GM12878 (cell line): ENCODE measurements at places on chromosomes 2 and 18. TPM values are rescaled to one million over a fixed set of nuclear protein-coding genes. Genes with fewer than 3 reads are reported as not detected.

The CRYBA2 gene
- polyA plus RNA-seq = not detected in 2 replicates

The GRHL1 gene
- polyA plus RNA-seq = 0.25 and 0.29 TPM in 2 replicates

The CFAP65 gene
- not detected in 2 replicates for polyA plus RNA-seq

The ALK gene
- polyA plus RNA-seq = not detected in 2 replicates

The DNAJC5G gene
- polyA plus RNA-seq = not detected in 2 replicates

The IL18R1 gene
- polyA plus RNA-seq = 14.3 TPM in 2 replicates

The TUBA4A gene
- polyA plus RNA-seq = 246 and 254 TPM in 2 replicates

The LHCGR gene
- polyA plus RNA-seq = not detected in 2 replicates

- no peak overlapping the region for H3K27ac ChIP-seq
- DNase-seq = no peak
- no peak overlapping the region for H3K4me3 ChIP-seq
Observed at GRCh38 chr2:80815259-80815658, 510.7 kb upstream of the LRRTM1 start.

DNA sequence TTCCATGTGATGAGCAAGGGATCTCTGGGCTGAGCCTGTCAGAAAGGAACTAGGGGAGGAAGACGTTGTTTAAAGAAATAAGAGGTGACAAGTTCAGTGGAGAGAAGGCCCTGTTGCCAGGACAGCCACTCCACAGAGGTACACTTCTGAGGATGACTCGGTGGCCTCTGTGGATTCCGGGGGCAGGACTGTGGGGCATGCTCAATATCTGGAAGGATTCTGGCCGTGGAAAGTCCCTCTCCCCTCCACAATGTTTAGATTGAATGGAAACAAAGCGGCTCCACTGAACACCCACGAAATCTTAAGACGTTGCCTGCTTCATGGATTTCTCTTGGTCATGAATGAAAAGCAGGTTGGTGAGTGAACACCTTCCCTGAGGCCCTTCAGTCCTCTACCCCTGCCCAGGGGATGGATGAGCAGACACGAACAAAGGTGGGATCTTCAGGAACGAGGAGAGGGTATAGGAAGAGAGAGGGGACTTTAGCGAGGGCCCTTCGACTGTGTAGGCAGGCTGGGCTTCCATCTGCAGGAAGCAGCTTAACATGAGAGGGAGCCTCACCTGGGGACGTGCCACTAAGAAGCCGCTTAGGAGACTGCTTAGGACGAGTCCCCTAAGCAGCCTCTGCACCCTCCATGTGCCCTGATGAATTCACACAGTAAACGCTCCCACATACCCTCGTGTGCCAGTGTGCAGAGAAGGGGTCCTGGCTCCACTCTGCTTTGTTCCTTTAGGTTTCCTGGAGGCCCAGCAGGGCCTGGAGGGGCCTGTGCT lies 1.9 kb downstream of the NTSR2 start:
- no peak overlapping the region for H3K4me3 ChIP-seq
- H3K27me3 ChIP-seq = no peaks in the 10 kb centered on the region; the same call in 1 of the 2 replicates
- H3K27ac ChIP-seq = no peak overlapping the region
- no peaks in the 10 kb centered on the region for H3K36me3 ChIP-seq

- H3K4me1 ChIP-seq = no peaks in the 10 kb centered on the region
- H3K4me3 ChIP-seq = no peak overlapping the region
- no peaks in the 10 kb centered on the region for H3K36me3 ChIP-seq
- no peak for DNase-seq
Observed at GRCh38 chr2:237919593-237919992, 47.2 kb upstream of the UBE2F start.

DNA sequence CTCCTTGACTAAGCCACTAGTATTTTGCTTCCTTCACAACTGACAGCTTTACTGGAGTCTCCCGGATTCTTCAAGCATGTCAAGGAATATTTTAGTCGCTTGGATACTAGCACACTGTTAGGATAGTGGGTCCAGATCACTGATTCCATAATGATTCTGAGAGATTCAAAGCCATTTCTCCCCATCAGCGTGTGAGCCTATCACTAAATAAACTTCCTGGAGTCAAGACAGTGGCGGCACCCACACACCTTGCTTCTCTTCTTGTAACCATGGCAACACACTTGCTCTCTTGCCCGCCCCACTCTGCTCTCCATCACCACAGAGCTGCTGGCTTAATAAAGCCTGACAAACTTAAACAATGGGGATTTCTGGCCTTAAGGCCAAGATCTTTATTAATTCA lies 245.1 kb downstream of the LRRTM1 start:
- no peaks in the 10 kb centered on the region for H3K36me3 ChIP-seq
- no peak overlapping the region for H3K27ac ChIP-seq
- DNase-seq = no peak
- H3K27me3 ChIP-seq = no peaks in the 10 kb centered on the region
- H3K4me3 ChIP-seq = no peak overlapping the region
- no peaks in the 10 kb centered on the region for H3K4me1 ChIP-seq

DNA sequence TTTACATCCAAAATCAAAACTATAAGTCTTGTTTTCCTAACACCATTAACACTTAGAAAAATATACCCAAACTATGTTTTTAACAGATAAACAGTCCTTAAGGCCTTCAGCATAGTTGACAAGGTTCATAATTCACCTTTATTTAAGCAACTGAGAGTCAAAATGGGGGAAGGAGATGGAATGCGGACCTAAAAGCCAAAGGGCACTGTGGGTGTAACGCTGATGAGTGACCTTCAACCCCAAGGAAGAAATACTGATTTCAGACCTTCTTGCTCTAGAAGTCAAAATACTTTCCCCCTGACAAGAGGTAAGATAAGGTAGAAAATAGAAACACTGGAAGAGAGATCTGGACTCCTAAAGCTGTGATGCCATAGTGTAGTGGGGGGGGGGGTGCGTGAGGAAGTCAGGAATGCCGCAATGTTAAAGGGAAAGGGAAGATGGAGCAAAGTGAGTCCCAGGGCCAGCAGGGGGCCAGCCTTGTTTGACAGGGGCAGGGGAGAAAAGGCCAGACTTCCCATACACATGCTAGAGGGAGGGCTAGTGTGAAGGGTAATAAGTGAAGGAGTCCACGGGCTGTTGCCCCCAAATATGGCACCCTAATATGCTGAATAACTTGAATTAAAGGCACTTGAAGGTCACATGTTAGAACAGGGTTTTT lies 31.4 kb downstream of the CCDC93 start:
- H3K27ac ChIP-seq = no peak overlapping the region
- no peaks in the 10 kb centered on the region for H3K4me1 ChIP-seq
- peaks cover 16% of the 10 kb centered on the region for H3K36me3 ChIP-seq
- DNase-seq = no peak
- no peak overlapping the region for H3K4me3 ChIP-seq

GRCh38 chr18:13809531-13810255 lies 14.3 kb upstream of the MC5R start:
- no peaks in the 10 kb centered on the region for H3K36me3 ChIP-seq
- H3K4me3 ChIP-seq = no peak overlapping the region
- no peak overlapping the region for H3K27ac ChIP-seq
- DNase-seq = no peak
- peaks cover 3% of the 10 kb centered on the region; the same call in 1 of the 2 replicates for H3K27me3 ChIP-seq
- no peaks in the 10 kb centered on the region for H3K4me1 ChIP-seq

- H3K27me3 ChIP-seq = no peaks in the 10 kb centered on the region
- H3K4me1 ChIP-seq = no peaks in the 10 kb centered on the region
- no peak for DNase-seq
- H3K36me3 ChIP-seq = no peaks in the 10 kb centered on the region
Observed at GRCh38 chr2:107340955-107341354, 455.0 kb upstream of the ST6GAL2 start.

- DNase-seq = no peak
- H3K27ac ChIP-seq = no peak overlapping the region
- peaks cover 11% of the 10 kb centered on the region; the same call in 1 of the 2 replicates for H3K4me1 ChIP-seq
- H3K36me3 ChIP-seq = no peaks in the 10 kb centered on the region
Observed at GRCh38 chr2:119696494-119697030, 17.6 kb downstream of the TMEM177 start.

GRCh38 chr2:17719562-17720371 lies 33.8 kb downstream of the SMC6 start:
- H3K36me3 ChIP-seq = peaks cover 4% of the 10 kb centered on the region

DNA sequence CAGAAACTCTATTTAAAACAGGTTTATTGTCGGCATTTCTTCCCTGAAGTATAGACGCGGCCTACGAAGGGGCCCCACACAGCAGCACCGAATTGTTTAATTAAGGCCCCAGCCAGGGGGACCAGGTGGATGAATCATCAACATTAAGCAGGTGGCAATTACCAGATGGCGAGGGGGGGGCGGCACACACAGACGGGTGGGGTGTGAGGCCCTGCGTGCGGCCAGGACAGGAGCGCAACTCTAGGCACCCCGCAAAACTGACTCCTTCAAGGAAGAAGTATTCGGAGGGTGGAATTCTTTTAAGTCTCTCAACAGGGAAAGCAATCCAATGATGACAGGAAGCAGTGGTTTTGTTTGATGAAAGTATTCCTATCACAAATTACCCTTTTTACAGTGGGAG lies 830.4 kb downstream of the GALR1 start:
- no peaks in the 10 kb centered on the region for H3K4me1 ChIP-seq
- no peak for DNase-seq
- H3K4me3 ChIP-seq = no peak overlapping the region
- H3K27ac ChIP-seq = no peak overlapping the region
- H3K27me3 ChIP-seq = no peaks in the 10 kb centered on the region

GRCh38 chr2:23566241-23567142 lies 181.5 kb downstream of the KLHL29 start:
- peaks cover 5% of the 10 kb centered on the region; the same call in 1 of the 2 replicates for H3K36me3 ChIP-seq
- no peak overlapping the region for H3K4me3 ChIP-seq
- no peak for DNase-seq
- no peaks in the 10 kb centered on the region for H3K4me1 ChIP-seq

- H3K27me3 ChIP-seq = no peaks in the 10 kb centered on the region
Observed at GRCh38 chr2:8543383-8544170, 138.3 kb upstream of the ID2 start.

DNA sequence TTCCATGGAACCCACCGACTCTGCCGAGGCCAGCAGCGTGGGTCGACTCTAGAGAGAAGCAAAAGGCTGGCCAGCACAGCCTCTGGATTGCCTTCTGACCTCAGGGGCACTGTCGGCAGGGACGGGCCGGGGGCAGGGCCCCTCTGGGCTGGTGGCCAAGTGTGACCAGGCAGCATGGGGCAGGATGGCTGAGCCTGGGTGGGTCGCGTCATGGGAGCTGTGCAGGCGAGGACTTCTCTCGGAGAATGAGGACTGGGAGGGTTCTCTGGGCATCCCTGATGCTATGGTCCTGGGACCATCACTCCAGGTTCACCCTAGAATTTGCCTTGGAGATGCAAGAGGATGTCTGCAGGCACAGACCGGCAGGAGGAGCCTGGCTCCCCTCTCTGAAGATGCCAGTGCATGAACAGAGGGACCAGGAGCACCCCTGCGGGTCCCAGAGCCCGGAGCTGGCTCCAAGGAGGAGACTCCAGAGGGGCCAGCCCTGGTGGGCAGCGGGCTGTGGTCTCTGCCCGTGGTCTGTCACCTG lies 289.2 kb downstream of the NDUFA10 start:
- DNase-seq = no peak
- no peaks in the 10 kb centered on the region for H3K36me3 ChIP-seq
- no peak overlapping the region for H3K27ac ChIP-seq
- H3K4me3 ChIP-seq = no peak overlapping the region

GRCh38 chr2:149075853-149076252 lies 37.4 kb downstream of the LYPD6B start:
- H3K4me1 ChIP-seq = no peaks in the 10 kb centered on the region
- H3K27me3 ChIP-seq = no peaks in the 10 kb centered on the region
- no peak for DNase-seq

GRCh38 chr18:79610461-79611039 lies 69.1 kb upstream of the CTDP1 start:
- H3K4me1 ChIP-seq = no peaks in the 10 kb centered on the region
- DNase-seq = no peak
- H3K36me3 ChIP-seq = no peaks in the 10 kb centered on the region
- no peaks in the 10 kb centered on the region; the same call in 1 of the 2 replicates for H3K27me3 ChIP-seq

DNA sequence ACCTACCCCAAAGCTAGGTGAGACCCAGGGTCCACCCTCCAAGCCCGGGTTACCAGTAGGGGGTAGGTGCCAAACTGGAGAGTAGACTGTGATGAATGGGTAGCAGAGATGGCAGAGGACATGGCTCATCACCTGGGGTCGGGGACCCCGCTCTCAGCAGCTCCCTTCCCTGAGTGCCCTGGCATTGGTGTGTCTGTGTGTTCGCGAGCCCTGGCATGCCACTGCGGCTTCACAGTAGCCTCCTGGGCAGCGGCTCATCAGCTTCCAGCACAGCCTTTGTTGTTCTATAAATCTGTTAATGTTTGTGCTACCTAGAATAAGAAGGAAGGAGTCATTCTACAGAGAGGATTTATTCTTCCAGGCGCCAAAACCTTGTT lies 62.6 kb upstream of the ALPP start:
- no peaks in the 10 kb centered on the region; the same call in 1 of the 2 replicates for H3K36me3 ChIP-seq
- no peak overlapping the region for H3K4me3 ChIP-seq
- no peak overlapping the region for H3K27ac ChIP-seq
- peaks cover 15% of the 10 kb centered on the region for H3K4me1 ChIP-seq
- DNase-seq = no peak

DNA sequence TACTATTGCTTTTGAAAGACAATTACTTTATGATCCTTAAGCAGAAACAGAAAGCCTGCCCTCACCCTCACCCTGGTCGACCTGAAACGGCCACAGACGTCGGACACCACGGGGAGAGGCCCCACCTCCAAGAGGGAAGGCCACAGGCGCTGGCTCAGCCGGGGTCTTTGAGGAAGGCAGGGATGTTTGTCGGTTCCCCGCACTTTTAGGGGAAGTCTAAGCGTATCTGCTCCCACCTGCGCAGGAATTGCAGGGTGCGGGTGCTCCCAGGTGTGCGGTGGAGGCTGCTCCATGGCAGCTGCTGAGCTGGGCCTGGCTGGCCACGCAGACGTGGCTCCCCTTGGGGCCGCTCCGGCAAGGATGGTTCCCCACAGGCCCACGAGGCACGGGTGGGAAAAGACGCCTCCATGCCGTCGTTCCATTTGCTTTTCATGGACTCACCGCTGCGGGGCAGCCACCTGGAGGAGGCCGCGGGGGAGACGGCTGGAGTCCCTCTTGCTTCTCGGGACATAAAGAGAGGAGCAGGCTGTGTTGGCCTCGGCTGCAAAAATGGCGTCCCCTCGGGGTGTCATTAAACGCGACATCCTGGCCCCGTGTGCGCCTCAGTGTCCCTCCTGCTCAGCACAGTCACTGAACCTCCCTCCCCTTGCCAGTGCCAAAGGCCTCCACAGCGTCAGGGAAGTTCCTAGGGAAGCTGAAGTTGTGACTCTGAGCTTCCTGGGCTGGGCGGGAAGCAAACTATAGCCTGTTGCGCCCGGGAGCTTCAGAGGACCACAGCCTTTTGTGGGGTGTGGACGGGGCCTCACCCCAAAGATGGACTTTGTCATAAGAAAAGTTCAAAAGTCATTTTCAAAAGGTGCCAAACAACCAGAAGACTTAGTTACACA lies 63.4 kb downstream of the NFATC1 start:
- H3K27ac ChIP-seq = no peak overlapping the region
- H3K27me3 ChIP-seq = no peaks in the 10 kb centered on the region
- no peak for DNase-seq
- H3K4me1 ChIP-seq = peaks cover 22% of the 10 kb centered on the region
- no peak overlapping the region for H3K4me3 ChIP-seq
- H3K36me3 ChIP-seq = no peaks in the 10 kb centered on the region

GRCh38 chr2:47867205-47867604 lies 39.1 kb downstream of the FBXO11 start:
- no peaks in the 10 kb centered on the region for H3K4me1 ChIP-seq
- no peaks in the 10 kb centered on the region for H3K27me3 ChIP-seq
- DNase-seq = no peak
- peaks cover 6% of the 10 kb centered on the region for H3K36me3 ChIP-seq
